ENCODE measurements at places on chromosomes 11 and 22. TPM values are rescaled to one million over a fixed set of nuclear protein-coding genes. Genes with fewer than 3 reads are reported as not detected.

GRCh38 chr22:19664951-19665783 is 49.1 kb upstream of the SEPTIN5 start:
- DNase-seq: no peak

The GRK2 gene
- total RNA-seq: 19.1 TPM

The CRY2 gene
- total RNA-seq: 16.8 TPM

The CCND1 gene
- total RNA-seq: 126 TPM

DNA sequence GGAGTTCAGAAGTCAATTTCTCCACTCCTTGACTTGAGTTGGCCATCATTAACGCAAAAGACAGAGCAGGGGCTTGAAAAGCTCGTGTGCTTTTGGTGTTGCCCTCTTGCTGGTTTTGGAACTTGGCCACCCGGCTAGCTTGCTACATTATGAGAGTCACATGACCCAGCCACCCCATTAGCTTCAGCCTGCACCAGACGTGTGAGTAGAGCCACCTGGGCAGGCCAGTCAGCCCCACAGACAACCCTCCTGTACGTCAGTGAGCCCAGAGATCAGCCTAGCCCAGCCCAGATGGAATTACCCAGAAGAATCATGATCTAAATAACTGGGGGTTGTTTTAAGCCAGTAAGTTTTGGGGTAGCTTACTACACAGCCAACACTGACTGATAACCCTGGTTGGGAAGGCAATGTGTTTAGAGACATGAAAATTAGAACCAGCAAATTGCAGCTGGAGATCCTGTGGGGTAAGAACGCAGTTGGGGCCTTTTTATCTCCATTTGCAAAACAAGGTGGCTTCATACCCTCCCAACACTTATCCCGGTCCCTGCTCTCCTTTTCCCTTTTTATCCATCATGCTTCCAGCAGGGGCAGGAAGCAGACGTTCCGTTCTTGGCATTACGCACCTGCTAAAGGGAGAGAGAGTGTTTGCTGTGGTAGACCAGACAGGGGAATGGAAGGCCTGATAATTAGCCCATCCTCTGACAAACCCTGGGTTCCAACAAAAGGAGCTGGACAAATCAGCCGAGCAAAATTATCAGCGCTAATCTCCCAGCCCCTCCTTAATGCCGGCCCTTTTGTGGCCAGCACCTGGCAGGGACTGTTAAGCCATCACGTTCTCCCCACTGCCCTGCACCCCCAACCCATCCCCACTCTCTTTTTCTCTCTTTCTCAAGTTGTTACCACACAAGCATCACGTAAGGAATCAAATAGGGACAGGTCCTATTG is 548.7 kb upstream of the CADM1 start:
- DNase-seq: no peak

GRCh38 chr11:47248304-47248663 is 330 bp downstream of the ACP2 start:
- no peak for DNase-seq

DNA sequence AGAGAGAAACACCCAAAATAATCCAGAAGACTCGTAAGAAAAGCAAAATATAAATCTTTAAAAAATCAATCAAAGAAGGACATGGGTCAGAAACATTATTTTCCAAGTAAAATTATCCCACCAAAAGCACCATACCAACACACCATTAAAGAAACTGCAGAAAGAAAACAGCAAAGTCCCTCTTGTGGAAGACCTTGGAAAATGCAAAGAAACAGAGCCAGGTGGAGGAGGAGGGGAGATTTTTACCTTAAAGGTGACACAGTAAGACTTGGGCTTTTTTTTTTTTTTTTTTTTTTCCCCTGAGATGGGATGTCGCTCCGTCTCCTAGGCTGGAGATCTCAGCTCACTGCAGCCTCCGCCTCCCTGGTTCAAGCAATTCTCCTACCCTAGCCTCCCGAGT is 123.8 kb downstream of the LARGE1 start:
- no peak for DNase-seq

DNA sequence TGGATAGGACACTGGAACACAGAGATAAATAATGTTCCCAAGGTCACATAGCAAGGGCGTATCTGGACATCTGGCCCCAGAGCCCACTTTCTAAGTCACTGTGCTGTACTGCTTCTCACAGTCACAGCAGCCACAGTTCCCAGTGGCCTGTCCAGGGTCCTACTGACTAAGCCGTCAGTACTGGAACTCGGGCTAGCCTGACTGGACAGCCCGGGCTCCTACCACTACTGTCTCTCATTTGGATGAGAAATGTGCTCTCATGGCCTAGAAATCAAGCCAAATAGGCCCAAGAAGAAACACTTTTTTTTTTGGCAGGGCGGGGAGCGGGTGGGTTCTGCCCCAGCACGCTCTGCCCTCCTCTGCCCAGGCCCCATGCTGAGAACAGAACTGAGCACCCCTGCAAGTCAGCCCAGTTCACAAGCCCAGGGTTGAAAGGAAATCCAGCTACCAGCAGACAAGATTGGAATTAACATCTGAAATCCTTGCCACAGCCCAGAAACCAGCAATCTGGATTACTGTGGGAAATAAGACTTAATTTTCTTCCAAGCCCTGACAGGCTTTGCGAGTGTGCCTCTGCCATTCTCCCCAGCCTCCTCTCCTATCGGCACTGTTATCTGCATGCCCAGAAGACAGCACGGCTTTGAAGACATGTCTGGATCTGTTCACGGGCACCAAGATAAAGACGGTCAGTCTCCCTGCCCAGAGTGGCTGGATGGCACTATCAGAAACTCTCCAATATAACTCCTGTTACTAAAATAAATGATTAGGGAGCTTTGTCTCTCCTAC is 182.9 kb upstream of the NCAM1 start:
- no peak for DNase-seq

- DNase-seq: no peak
Measured at GRCh38 chr11:125671561-125671960, 9.1 kb downstream of the ACRV1 start.

DNA sequence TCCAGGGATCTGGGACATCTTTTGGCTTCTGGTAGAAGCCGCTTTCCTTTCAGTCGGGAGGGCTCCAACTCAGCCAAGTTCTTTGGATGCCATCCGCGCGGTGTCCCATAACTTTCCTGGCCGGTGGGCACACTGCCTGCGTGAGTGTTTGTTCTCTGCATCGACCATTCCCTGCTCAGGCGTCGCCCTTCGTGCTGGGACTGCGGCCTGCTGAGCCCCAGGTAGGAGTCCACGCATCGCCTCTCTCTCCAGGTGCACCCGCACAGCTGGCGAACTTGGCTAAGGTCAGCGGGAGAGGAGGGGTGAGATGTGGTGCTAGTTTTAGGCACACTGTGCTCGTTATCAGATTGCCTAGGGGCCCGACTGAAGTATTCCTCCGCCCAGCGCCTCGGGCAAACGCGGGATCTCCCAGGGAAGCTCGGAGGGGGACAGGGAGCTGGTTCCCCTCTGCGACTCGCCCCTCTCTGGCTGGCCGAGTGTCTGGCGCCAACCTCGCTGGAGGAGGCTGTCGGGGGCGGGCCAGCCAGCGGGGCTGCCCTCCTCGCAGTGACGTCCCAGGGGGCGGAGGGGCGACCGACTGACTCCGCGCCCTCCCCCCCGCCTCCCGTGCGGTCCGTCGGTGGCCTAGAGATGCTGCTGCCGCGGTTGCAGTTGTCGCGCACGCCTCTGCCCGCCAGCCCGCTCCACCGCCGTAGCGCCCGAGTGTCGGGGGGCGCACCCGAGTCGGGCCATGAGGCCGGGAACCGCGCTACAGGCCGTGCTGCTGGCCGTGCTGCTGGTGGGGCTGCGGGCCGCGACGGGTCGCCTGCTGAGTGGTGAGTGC is at the start of gene LAYN:
LAYN (plus strand) TSS at position 607 of the 823 bp plus-strand sequence; CDS start at position 731, 124 bp downstream.
- DNase-seq: peak; percentile 30

Data from pancreas (tissue), 10 donors.